ENCODE measurements at places on chromosomes 1 and 21. TPM values are rescaled to one million over a fixed set of nuclear protein-coding genes. Genes with fewer than 3 reads are reported as not detected.

Gene PPM1J
- 1.2 TPM for total RNA-seq

Gene TMEM54
- total RNA-seq, result 855 TPM

Gene FNDC10
- total RNA-seq, result 3.3 TPM

DNA sequence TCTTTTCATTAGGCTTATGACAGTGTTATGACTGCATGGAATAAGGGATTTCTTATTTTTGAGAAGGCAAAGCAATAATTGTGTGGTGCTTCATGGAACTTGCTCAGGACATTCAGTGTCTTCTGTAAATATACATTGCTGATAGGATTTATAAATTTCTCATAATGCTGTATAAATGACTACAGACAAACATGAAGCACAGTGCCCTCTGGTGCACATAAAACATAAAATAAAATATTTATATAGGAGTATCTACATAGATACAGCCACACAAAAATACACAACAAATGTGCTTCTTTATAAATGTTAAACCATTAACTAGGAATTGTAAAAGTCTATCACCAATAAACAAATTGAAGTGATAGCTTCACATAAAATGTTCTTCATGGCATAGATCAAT is 24.1 kb downstream of the BRINP3 start:
- DNase-seq, result no peak

DNA sequence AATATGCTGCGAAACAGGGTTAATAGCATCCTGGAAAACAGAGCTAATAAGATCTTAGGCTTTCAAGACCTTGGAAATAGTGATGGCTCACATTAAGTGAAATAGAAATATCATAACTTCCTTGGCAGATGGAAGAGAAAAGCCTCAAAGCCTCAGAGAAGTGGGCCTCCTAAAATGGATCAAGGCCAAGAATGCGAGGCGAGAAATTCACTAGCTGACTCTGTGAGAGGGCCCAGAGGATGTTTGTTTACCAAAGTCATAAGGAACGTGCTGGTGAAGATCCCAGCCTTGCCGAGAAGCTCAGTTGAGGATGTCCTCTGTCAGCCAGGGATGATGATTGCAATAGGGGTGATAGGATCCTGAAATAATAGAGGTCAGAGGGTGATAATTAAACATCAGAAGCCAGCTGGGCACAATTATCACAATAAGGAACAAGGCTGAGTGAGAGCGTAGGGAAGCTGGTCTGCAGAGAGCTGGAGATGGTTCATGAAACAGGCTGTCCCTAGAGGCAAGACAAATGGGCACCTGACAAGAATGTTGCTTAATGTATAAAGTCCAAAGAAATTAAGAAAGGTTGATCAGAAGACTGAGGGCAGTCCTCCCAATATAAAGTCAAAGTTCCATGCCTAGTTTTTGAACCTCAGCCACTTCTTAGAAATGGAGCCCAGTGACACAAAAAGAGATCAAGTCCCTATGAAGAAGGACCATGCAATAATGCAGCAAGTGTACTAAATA is 101.7 kb upstream of the COG2 start:
- no peak for DNase-seq

Gene TRIM46
- 0.28 TPM for total RNA-seq
